ENCODE measurements at places on chromosomes 3 and 15.

DNA sequence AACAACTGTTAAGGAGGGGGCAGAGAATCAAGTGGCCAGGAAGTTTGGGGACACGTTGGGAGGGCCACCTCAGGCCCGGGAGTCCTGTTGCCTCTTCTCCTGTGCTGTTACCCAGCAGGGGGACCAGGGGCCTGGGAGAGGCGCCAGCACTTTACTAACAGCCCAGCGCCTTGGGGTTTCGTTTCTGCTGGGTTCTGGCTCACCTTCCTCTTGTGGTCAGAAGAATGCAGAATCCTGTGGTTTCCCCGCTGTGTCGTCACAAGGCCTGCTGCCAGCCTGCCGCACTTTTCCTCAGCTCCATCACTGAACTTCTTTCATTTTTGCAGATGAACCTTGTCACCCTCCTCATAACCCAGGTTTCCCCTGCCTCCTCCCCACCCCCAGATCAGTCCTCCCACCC, 67.7 kb downstream of the SLC30A4 start:
- peak; percentile 54 for DNase-seq

DNA sequence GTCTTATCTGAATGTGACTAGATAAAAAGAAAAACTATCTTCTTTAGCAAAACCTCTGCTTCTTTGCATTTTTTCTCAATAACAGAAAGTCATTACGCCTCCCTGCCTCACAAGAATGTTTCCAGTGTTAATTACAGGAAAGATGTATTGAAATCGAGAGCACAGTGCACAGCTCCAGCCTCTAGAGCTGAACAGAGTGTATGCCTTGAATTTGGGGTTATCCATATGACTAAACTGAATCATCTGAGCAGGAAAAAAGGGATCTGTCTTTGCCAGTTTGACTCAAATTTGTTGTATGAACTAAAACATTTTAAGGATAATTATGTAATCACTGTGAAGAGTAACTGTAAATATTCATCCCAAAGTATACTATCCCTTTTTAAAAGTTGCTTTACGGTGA, 149.1 kb upstream of the CGNL1 start:
- no peak for DNase-seq

DNA sequence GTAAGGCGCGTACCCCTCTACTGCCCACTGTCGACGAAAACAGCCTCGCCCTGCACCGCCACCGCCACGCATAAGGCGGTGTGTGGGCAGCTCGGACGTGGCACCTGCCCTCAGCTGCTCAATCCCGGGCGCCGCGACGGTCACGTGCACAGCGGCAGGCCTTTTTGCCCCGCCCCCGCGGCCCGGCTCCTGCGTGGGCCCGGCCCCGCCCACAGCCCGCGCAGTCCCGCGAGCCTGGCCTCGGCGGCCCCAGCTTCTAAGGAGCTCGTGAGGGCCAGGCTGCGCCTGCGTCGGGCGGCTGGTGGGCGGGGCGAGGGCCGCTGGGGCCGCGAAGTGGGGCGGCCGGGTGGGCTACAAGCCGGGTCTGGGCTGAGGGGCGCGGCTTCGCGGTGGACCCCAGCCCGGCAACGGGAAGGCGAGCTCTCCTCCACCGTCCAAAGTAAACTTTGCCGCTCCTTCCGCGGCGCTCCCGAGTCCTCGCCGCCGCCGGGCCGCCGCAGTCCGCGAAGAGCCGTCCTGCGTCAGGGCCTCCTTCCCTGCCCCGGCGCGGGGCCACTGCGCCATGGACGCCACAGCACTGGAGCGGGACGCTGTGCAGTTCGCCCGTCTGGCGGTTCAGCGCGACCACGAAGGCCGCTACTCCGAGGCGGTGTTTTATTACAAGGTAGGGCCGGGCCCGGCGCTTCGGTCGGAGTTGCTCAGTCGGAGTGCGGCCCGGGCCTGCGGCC, at the start of gene CAPN7:
CAPN7 (plus strand) TSS at position 313 of the 728 bp plus-strand sequence; CDS start at position 563, 250 bp downstream.
- DNase-seq = no peak

- no peak for DNase-seq
These were observed 168.9 kb upstream of the RGMA start for GRCh38 chr15:93257920-93258319.

- no peak for DNase-seq
These were observed 55.1 kb upstream of the UBE2E1 start for GRCh38 chr3:23750573-23751210.

DNA sequence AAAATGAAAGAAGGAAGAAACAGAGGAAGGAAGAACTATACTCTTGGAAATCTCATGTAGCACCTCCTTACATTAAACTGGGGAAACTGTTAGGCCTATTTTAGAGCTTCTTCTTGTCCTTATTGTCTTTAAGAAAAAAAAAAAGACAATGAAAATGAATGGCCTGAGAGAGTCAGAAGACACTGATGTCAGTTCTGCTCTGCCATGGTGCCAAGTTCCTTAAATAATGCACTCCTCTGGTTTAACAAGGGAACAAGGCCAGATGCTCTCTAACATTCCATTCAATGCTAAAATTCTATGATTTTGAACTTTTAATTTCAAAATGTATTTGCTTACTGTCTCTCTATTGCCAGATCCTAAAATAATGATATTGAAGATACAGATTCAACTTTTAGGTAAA, 4.4 kb upstream of the MBNL1 start:
- no peak for DNase-seq

- DNase-seq = no peak
These were observed 5.2 kb downstream of the KLHL25 start for GRCh38 chr15:85789496-85789875.

DNA sequence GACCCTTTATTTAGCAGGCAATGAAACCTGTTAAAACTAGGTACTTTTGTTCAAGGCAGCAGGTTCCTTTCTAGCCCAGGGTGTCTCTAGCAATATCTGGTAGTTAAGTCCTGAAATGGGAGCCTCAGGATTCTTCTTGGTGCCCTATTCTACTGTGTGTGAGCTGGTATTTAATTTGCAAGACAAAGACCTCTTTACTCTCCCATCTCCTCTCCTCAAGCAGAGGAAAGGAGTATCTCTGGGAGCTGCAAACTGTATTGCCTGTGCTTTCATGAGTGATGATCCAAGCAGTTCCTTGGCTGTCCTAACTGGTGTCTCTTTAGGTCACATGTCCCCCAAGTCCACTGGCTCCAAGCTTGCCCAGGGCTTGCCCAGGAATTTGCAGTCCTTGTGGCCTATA, 188.2 kb downstream of the SI start:
- no peak for DNase-seq

- no peak for DNase-seq
These were observed 101.9 kb upstream of the PFN2 start for GRCh38 chr3:150072576-150072975.

GRCh38 chr3:34106879-34107278, 308.4 kb downstream of the PDCD6IP start:
- DNase-seq = no peak

- DNase-seq = no peak
These were observed 3.0 kb upstream of the EDEM1 start for GRCh38 chr3:5184499-5184898.

GRCh38 chr3:133276594-133276993, 123.3 kb upstream of the BFSP2 start:
- DNase-seq = no peak

DNA sequence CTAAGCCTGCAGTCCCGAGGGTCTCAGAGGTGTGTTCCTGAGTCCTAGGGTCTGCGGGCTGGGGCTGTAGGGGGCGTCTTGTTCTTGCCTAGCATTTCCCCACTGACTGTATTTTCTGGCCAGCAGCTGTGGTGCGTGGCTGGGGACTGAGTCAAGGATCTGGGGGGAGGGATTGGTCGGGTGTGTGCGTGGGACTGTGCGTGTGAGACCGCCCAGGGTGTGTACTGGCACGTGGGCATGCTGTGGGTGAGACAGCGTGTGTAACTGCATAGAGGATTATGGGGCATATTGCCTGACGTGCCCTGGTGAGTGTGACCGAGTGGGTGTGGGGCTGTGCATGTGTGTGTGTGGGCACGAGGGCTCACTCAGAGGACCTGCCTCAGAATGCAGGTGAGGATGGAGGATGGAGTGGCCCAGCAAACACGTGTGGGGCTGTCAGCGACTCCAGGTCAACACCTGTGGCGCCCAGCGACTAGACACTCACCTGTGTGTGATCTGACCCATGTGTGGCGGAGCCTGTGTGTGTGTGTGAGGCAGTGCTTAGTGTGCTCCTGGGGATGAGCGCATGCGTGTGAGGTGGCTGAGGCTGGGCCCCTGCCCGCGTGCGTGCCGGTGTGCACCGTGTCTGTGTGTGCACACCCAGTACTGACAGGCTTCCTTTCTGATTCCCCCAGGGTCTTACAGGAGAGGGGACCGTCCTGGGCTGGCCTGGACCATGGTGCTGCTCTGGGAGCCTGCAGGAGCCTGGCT, 20.9 kb downstream of the FBLN2 start:
- no peak for DNase-seq

DNA sequence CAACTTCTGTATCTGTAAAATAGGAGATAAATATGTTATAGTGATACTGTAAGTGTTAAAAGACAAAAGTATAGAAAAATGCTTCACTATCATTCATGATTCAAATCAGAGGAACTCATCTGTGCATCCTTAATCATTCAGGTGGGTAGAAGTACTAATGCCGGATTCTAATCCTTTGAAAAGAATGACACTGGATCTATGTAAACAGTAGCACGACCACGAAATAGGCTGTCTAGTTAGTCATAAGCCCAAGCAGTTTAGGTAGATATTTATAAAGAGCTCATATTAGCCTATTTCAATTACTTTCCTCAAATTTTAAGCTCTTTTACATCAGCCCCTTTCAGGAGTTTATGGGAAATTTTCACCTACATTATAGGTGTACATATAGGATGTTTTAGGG, 437.9 kb downstream of the SOX2 start:
- no peak for DNase-seq

DNA sequence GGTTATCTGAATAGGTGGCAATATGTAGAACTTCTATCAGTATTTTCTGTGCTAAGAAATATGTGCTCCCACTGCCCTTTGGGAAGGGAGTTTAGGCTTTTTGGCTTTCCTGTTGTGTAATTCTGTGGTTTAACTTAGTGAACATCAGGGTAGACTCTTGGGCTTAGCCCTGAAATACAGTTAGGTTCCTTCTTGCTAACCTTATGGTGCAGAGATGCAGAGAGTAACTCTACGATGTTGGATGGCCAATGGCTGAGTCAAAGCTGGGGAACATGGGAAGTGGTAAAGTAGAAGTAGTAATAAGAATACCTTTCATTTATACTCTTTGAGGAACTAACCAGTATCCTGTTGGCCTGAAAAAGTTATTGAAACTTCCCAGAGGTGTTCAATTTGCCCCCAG, 80.8 kb upstream of the IL12A start:
- no peak for DNase-seq

- no peak for DNase-seq
These were observed 26.4 kb downstream of the ASB7 start for GRCh38 chr15:100628746-100629145.

GRCh38 chr15:43498990-43499389, 6.0 kb upstream of the TP53BP1 start:
- no peak for DNase-seq

DNA sequence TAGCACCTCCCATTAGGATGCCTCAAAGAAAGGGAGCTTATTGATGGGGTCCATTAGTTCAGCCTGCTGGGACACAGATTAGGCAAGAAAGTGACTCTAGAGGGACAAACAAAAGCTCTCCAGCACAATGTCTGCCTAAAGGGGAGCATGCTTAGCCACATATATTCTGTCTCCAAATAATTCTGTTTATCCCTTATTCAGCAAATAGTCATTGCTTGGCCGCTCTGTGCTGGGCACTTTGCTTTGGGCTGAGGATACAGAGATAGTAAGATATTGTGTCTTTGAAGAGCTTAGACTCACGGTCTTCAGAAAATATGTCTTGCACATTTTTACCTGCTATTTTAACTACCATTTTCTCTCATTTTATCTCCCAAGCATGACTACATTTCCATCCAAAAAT, 159.8 kb downstream of the SYNPR start:
- no peak for DNase-seq

DNA sequence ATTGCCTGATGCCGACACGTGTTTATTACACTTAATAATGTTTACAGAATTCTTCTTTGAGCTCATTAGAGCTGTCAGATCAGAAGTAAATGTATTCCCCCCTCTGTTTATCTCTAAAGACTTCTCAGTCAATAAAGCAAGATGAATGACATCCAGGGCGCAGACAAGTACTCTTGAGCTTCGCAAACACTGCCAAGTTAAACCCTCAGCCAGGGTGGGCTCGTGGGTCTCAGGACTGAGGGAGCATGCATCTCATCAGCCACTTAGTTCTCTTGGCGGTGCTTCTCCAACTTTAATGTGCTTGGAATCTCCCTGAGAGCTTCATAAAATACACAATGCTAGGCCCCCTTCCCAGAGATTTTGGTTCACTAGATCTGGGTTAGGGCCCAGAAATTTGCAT, 333.9 kb upstream of the THRB start:
- no peak for DNase-seq

DNA sequence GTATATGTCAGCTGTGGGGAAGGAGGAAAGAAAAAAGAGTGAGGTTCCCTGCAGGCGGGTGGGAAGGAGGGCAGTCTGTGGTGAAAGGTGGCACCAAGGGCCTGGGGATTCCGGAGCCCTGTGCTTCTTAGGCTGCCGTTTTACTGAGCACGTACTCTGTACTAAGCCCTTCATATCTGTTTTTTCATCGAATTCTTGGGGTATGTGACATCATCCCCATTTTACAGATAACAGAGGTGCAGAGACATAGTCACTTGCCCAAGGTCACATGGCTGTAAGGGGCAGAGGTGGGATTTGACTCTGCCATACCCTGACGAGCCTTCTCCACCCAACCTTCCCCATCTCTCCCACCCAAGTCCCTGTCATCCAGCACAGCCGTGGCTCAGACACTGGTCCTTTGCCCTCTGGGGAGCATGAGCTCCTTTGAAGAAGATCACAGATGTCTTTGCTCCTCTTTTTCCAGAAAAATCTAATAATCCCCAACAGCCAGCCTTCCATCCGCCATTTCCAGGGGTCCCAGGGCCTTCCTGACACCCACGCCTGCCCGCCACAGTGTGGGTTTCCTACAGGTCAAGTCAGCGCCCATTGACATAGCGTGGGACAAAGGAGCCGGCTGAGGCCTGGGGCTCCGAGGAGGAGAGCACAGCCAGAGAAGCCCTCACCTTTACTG, 24.2 kb downstream of the CYP11A1 start:
- no peak for DNase-seq

- no peak for DNase-seq
These were observed 45.6 kb downstream of the CCDC12 start for GRCh38 chr3:46930945-46931403.

DNA sequence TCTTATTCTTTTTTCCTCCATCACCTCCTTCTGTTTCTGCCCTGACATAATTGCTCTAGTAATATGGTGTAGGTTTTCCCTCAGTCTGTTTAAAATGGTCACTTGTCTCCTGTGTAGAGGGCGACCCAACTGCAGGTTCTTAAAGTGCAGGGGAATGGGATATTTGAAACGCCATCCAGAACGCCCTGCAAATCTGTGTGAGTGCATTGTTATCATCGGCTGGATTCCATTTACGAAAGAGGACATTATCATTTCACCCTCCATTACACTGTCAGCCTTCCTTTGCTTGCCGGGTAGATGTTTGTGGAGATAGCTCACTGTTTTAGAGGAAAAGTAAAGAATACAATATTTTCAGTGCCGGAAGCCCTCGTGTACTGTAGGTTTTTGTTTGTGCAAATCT, 354.0 kb downstream of the LRTM1 start:
- DNase-seq = no peak

GRCh38 chr15:68817304-68818065, 3.2 kb downstream of the ANP32A start:
- DNase-seq = peak; percentile 81
